BE2C (cell line): ENCODE measurements at places on chromosomes 5 and 9.
A peak's percentile ranks its signal among the peaks of the same experiment; 100 is the strongest.

- peak; percentile 42 for DNase-seq
These were observed 117.2 kb downstream of the APBA1 start for GRCh38 chr9:69554945-69555344.

GRCh38 chr5:126139773-126140172 lies 283.4 kb upstream of the GRAMD2B start:
- DNase-seq = no peak

DNA sequence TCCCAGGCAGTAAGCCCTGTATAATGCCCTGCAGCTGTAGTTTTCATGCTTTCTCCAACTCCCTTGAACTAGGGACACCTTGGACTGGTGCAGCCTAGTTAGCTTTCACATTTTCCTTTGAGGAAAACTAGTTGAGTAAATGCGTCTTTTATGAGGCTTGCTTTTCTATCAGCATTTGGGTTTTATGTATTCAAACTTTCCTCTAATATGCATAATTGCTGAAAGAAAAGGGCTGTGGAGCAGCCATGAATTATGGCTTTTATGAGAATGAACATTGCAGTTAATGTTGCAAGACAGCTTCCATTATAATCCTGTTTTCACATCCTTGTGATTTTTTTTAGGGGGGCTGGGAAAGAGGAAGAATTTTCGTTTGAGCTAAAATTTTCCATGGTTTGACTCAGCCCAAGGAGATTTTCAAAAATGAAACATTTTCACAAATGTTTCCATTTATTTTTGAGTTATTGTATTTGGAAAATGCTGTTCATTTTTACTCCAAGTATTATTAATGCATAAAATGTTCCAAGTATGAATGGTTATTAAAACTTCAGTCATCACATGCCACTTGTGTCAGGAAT lies 57.9 kb upstream of the PPP3R2 start:
- DNase-seq = no peak

GRCh38 chr9:34989946-34990635 lies 546 bp downstream of the DNAJB5 start:
- DNase-seq = peak; percentile 74

DNA sequence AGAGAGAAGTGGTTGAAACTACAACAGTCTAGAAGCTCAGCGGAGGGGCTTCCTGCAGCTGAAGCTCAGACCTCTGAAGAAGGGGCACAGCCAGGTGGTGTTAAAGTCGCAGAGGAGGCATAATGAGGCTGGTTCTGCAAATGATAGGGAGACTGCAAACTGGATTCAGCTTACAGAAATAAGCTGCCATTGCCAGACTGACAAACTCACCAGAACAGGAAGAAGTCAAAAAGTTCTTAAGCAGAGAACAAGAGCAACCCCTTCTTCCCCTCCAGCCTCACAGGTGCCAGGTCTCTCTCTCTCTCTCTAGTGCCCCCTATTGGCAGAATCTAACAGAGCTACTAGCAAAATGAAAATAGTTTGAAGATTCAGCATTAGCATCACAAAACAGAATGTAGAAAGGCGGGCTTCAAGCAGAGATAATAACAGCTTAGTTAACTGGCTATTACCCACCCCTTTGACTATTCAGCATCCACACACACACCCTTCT lies 76.7 kb downstream of the GRAMD2B start:
- DNase-seq = no peak

DNA sequence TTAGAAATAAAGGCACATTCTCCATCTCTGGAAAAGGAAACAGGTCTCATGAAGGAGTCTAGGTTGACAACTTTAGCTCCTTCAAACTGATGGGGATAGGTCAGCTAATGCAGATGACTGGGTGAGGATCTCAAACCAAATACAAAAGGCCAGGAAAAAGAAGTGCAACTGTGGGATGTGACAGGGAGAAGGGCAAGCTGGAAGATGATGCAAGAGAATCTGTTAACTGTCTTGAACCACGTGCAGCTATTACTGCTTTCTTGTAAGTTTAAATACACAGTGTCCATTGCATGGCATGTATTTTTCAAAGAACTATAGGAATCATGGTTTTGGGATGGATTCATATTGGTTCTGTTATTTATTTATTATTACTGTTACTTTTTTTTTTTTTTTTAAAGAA lies 331.8 kb downstream of the NDUFS4 start:
- DNase-seq = no peak

DNA sequence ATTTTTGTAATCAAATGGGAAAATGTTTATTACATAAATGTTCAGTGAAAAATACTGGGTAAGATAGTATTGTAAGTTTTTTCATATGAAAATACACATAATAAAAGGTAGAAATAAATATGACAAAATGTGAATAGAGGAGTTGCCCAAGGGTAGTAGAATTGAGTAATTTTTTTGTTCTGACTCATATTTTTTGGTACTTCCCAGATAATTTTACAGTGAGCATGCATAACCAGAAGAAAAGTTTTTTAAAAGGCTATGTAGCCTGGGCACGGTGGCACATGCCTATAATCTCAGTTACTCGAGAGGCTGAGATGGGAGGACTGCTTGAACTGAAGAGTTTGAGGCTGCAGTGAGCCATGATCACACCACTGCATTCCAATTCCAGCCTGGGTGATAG lies 116.9 kb downstream of the PIP5K1B start:
- DNase-seq = no peak

- DNase-seq = no peak
These were observed 522.7 kb downstream of the NR2F1-AS1 start for GRCh38 chr5:93058309-93058708.

- DNase-seq = peak; percentile 89
These were observed 8.0 kb upstream of the PCA3 start for GRCh38 chr9:76756268-76756640.

- no peak for DNase-seq
These were observed 10.5 kb downstream of the RGS14 start for GRCh38 chr5:177367981-177368868.

DNA sequence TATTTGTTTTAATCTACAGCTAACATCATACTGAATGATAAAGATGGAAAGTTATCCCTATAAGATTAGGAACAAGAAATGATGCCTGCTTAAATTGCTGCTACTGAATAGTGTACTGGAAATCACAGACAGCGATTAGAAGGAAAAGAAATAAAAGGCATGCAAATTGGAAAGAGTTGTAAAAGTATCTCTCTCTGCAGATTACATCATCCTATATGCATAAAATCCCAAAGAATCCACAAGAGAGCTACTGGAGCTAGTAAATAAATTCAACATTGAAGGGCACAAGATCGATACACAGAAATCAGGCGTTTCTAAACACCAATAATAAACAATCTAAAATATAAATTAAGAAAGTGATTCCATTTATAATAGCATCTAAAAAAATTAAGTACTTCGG lies 75.3 kb upstream of the SIMC1 start:
- no peak for DNase-seq

DNA sequence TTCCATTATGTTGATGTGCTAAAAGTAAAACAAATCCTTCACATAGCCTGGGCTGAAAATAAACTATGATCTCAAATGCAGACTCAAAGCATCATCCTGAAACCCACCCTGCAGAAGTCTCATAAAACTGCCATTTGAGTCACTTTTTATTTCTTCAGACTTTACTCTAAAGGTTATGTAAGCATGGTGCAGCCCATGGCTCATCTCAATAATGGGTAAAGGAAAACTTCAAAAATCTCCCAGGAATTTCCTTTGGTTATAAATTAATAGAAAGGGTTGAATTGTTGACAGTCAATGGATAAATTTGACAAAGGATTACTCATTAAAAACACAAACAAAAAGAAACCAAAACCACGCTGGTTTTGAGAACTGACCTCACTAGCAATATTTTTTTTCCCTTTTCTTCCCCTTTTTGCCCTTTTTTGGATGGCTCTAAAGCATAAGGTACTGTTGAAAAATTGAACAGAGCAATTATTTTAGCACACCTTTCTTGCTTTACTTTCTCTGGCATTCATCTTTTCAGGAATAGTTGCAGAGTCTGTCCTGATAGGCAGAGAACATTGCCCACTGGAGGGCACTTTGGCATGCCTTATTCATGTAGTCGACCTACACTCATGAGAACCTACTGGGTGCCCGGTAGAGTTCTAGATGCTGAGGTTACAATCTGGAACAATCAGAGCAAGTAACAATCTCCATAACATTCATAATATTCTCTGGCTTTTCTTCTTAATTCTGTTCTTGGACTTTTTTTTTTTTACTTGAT lies 191.4 kb downstream of the TMEM167A start:
- DNase-seq = peak; percentile 12

GRCh38 chr5:37930350-37930749 lies 90.5 kb upstream of the GDNF start:
- no peak for DNase-seq

- DNase-seq = no peak
These were observed 67.8 kb downstream of the SGCD start for GRCh38 chr5:156394642-156395305.

- DNase-seq = peak; percentile 80
These were observed 26.9 kb downstream of the RASEF start for GRCh38 chr9:83036043-83036442.

DNA sequence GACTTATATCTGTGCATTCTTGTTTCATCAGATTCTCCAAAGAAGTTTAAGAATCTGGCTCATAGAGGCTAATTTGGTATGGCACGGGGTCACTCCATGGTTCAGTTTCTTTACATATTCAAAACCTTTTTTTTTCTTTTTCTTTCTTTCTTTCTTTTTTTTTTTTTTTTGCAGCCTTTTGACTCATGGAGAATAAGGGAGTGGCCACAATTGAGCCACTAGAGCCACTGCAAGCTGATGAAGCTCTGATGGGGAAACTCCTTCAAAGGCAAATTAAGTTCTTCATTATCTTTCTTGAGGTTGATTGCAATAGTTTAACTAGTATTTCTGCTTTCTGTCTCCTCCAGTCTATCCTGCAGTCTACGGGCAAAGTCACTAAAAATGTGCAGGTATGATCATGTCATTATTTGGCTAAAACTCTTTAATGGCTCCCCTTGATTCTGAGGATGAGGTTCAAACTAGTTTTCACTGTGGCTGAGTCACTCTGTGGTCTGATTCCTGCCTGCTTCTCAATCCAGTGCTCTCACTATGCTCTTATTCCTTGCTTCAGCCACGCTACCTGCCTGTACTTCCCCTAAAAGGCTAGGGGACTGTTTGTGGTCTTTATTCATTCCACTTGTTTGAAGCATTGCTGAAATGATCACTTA lies 93.5 kb upstream of the RIOK2 start:
- DNase-seq = no peak

GRCh38 chr5:99169309-99169708 lies 240.5 kb upstream of the CHD1 start:
- DNase-seq = no peak

- peak; percentile 62 for DNase-seq
These were observed 81.2 kb upstream of the TRIM32 start for GRCh38 chr9:116605904-116606341.

DNA sequence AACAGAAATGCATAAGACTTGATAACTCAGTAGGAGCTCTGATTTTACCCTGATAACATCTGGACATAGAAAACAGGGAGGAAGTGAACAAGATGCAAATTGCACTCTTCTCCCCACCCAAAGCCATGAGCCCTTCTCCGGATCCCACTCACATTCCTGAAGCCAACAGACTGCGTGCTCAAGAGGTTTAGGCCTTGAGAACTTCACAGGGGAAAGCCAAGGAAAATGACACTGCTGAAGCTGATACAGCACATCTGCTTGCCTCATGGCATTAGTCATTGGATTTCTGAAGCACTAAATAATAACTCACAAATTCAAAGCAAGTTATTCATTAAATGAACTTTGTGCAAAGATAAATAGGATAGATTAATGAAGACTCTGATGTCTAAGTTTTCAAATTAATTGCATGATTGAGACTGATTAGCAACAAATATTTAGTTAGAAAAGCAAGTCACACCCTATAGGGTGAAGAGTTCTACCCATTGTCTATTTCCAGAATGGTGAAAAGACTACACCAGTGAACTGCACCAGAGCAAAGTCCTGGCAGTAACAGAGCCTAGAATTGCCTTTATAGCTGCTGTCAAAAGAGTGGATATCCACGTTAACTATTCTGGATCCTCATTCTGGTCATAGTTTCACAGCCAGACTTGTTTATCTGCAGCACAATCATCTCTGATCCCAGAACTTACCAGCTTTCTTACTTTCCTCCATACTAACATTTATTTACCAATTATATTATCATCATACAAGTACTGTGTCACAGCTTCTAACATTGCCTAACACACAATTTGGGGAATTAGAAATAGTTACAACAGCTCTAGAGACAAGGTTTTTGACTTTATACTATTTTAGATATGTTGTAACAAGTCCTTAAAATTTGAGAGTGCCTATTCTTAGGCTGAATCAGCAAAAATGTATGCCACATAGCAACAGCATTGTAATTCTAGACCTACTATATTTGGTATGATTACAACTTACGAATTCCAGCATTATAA lies 432.1 kb upstream of the RGMB start:
- no peak for DNase-seq

DNA sequence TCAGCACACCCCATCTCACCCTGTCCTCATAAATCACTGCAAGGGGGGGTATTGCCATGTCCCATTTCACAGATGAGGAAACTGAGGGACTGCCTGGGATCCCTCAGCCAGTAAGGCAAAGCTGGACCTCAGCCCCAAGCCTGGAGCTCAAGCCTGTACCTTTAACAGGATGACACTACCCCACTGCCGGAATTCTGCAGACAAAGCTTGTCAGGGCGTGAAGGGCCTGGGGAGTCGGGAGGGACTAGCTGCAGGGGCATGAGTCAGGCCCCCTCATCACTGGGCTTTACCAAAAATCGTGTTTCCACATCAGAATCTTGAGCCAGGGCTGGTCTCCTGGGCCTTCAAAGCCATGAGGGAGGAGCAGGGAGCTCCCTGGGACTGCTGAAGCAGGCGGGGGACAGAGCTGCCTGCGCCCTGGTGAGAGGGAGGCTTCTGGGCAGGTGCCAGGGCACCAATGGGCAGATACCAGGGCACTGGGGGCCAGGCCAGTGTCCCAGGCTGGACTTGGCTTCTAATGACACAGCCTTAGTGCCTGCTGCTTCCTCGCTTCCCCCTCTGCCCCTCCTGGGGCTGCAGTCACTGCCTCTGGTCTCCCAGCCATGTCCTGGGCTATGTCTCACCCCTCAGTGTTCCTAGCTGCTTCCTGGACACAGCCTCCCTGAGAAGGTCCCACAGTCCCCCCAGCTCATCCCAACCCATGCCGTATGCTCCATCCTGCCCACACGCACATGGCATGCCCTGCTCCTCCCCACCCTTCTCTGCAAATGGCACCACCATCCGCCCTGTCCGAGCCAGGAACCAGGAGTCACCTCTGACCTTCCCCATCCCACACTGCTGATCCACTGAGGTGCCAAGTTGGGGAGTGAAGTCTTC lies 80.7 kb downstream of the LMX1B start:
- DNase-seq = no peak

GRCh38 chr5:142065273-142065672 lies 43.3 kb upstream of the NDFIP1 start:
- DNase-seq = peak; percentile 78
